ENCODE measurements at places on chromosomes 5 and 9.

GRCh38 chr9:8717146-8717545 lies 917.6 kb upstream of the DMAC1 start:
- no peak for DNase-seq

DNA sequence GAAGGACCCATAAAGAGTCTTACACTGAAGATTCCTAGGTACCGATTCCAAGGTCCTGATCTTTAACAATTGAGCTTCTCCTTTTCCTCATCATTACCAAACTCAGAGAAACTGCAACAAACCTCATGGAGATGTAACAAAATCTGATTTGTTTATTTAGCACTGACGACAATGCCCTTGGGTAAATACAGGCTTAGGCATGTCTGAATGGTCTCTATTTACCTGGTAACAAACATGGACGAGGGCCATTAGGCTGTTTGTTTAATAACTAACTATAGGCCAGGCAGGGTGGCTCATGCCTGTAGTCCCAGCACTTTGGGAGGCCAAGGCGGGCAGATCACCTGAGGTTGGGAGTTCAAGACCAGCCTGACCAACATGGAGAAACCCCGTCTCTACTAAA lies 333.3 kb downstream of the AGTPBP1 start:
- no peak for DNase-seq

GRCh38 chr5:132259069-132259851 lies 1.8 kb downstream of the PDLIM4 start:
- no peak for DNase-seq

DNA sequence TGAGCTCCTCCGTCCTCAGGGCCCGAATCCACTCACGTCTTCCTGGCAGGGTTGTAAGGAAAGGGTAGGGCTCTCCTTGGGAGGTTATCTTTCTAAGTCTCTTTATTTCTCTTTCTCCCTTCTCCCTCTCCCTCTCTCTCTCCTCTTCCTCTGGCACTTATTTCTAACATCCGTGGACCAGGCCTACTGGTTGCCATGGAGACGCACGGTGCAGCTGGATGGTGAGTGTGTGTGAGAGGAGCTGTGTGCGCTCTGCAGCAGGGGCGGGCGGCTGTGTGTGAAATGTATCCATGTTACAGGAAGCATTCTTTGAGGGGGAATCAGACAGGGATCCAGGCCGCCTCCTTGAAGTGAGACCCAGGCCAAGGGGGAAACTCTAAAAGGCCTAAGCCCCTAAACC lies 32.2 kb downstream of the PCDH1 start:
- peak; percentile 32 for DNase-seq

GRCh38 chr9:24041160-24041690 lies 215.2 kb upstream of the ELAVL2 start:
- peak; percentile 34 for DNase-seq

GRCh38 chr5:55711507-55712022 lies 559 bp downstream of the SLC38A9 start:
- DNase-seq, result no peak

DNA sequence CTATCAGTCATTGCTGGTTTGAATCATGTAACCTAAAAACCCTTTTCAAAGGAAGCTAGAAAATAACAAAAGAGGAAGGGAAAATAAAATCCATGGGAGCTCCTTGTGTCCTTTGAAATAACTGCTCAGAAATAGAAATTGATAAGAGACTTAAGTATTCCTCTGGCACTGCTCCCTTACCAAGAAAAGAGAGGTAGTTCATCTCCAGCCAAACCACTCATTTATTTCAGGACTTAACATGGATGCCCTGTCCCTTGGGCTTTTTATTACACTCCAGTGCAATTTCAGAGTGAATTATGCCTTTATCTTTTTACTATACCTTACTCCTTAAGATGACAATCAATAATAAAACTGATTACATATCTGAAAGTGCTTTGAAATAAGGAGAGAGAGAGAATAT lies 61.0 kb downstream of the MUSK start:
- no peak for DNase-seq

- DNase-seq, result no peak
Observed at GRCh38 chr5:178467205-178467567, 123.0 kb downstream of the COL23A1 start.

DNA sequence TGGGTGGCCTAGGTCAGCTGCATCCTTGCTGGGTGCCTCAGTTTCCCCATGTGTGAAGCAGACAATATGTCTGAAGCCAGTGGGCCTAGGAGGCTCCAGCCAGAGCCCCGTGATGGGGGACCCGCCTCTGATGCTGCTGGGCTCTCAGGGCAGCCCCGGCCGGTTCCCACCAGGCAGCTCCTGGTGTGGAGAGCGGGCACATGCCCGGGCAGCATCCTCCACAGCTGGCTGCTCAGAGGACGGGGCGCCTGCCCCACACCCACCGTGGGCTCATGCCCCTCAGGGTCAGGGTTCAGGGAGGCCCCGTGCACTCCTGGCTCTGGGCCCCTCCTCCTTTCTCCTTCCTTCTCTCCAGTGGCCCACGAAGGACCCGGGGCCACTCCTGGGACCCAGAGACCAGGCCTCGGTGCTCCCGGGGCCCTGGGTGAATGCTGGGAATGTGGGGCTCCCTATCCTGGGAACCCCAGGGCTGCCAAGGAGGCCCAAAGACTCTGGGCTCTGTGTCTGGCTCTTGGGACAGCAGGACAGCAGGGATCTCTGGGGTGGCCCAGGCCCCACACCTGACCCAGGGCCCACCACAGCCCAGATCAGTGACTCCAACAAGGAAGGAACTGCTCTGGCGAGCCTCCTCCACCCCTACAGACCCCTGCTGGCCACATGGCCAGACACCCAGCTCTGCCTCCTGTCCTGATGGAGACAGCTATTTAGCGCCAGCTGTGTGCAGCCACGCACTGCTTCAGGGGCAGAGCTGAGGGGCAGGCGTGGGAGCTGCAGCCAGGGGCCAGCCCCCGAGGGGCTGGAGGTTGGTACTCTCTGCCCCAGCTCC lies 39.5 kb upstream of the EGFL7 start:
- no peak for DNase-seq

- DNase-seq, result no peak
Observed at GRCh38 chr9:124493794-124494479, 13.3 kb downstream of the NR5A1 start.

DNA sequence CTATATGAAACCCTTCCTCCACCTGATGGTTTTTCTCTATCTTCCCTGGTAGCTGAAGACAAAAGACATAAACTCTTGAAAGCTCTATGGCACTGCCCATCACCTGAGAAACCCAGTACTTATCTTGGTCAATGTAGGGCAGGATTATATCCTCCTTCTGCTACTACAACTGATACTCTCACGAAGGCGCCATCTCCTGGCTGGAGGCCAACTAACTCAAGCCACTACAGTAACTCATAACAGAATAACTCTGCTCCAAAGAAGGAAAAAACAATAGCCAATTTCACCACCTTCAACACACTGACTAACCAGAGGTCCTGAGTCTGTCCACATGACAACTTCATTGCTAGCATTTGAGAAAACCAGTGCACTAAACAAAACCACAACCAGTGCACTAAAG lies 409.2 kb downstream of the CETN3 start:
- DNase-seq, result no peak
